ENCODE measurements at places on chromosomes 7 and 10.

DNA sequence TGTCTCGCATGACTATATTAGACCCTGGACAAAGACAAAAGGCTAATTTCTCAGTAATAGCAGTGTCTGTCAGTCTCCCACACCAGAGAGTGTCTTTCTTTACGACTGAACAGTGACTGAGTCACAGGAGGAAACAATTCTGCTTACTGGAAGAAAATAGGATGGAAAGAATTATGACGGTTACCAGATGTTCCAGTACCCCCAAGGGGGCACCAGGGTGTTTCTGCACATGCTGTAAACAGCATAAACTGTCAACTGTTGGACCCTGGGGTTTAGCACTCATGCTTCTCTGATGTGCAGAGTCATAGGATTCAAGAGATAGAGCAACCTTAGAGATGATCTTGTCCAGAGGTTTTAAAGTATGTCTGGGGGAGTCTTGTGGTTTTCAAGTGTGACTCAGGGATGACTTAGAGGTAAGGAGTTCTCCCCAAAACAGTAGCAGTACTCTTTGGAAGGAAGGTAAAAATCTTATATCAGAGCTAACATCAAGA lies 291.7 kb downstream of the THSD7A start:
- DNase-seq, result no peak

GRCh38 chr7:21028186-21028585 lies 241.5 kb upstream of the SP8 start:
- DNase-seq, result no peak

- DNase-seq, result no peak
These were observed 33.5 kb upstream of the CPN1 start for GRCh38 chr10:100114976-100115770.

- DNase-seq, result no peak
These were observed 339.4 kb upstream of the SHH start for GRCh38 chr7:156151658-156152057.

All from CD4-positive, alpha-beta T cell treated with Interleukin-2 at 100 ng/mL for 4 hours (primary cell).